ENCODE measurements at places on chromosomes 5 and 9.

DNA sequence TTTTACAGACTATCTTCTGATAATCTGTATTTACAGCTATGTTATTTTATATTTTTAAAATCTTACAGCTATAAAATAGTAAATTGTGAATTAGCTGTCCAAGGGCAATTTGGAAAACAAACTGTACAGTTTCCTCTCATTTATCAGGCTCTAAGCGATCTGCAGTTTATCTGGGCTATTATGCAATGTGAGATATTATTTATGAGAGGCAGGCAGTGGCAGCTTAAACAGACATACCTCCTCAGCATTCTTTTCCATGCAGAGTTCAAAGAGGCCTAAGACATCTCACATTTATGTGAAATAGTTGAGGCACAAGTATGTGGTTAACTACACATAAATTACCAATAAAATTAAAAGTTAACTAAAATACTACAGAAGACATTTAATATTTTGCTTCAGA is 10.2 kb downstream of the NIPSNAP3B start:
- DNase-seq: no peak

DNA sequence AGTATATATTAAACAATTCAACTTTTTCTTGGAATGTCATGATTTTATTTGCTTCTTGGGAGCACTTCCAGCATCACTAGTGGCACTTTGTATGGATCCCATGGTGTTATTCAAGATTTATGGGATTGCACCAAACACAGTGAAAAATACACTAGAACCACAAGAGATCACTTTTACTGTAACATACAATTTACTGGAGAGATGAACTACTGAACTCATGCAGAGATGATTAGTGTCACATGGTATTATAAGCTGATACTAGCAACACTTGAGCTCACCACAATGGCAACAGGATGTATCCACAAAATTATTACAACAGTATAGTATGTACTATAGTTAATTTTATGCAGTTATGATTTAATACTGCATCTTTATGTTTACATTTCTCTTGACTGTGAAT is 16.3 kb upstream of the SLC36A2 start:
- peak; percentile 78 for DNase-seq

DNA sequence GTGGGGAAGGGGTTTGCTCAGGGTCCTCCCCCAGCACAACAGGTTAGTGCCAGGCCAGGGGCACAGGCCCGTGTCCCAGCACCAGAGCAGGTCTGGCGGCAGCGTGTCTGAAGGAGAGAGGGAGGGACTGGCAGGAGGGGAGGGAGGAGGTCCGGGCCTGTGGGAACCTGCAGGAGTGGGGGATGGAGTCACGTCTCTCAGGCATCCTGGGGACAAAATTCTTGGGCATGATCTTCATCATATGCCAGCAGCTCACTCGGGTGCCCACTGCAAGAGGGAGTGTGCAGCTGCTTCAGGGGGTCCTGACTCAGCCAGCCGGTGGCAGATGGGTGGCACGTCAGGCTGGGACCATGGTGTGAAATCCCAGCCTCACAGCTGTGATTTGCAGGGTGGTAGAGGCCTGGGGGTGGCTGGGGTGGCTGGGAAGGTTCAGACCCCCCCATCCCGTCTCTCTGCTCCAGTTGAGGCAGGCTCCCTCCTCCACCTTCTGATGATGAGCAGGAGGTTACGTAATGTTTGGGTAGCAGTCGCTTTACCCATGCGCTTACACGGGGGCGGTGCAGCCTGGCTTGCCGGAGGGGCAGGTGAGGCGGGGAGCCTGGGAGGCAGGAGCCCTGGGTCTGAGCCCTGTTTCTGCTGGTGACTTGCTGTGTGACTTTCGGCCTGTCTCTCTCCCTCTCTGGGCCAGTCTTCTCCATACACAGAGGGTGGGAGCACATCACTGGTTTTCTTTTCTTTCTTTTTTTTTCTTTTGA is 40.5 kb downstream of the NCS1 start:
- no peak for DNase-seq

DNA sequence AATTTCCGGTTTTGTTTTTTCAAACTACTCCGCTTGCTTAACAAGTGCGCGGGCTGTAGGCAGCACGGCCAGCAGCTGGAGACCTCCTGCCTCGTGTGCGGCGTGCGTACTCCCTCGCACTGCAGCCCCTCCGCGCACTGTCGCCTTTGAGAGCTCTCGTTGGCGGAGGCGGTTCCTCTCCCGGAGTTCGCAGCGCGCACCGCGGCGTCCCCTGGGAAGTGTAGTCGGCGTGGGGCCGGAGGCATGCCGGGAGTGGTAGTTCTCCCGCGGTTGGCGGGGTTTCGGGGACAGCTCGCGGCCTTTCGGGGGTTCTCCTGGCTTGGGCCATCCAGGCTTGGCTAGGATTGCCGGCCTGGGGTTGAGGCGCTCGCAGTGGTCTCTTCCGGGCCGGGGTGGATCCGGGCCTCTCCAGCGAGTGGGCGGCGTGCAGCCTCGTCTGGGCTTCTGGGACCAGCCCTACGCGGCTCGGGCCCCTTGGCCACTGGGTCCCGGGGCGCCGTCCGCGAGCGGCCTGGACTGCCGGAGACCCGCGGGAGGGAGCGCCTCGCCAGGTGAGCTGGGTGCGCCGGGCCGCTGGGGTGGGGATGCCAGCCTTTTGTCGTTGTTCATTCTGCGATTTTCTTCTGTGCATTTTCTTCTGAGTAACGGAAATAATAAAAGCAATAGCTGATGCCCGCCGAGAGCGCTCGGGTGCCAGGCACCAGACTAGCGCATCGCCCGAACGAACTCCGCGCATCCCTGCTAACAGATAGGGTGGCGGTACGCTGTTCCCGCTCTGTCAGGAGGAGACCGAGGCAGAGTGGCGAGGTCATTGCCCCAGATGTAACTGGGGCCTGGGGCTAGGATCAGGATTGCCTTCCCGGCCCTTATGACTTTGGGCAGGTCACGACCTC is at the start of gene ZNF354C:
Gene ZNF354C, plus strand, starts transcription at position 258 of the 893 bp plus-strand sequence. CDS start 1,696 bp downstream, outside the sequence.
- no peak for DNase-seq

GRCh38 chr5:32445831-32446614 is 1.5 kb upstream of the ZFR start:
- DNase-seq: no peak

- DNase-seq: no peak
Observed at GRCh38 chr5:179268399-179268952, 76.8 kb downstream of the ADAMTS2 start.

- DNase-seq: no peak
Observed at GRCh38 chr9:128048663-128049062, 18.5 kb downstream of the NAIF1 start.

DNA sequence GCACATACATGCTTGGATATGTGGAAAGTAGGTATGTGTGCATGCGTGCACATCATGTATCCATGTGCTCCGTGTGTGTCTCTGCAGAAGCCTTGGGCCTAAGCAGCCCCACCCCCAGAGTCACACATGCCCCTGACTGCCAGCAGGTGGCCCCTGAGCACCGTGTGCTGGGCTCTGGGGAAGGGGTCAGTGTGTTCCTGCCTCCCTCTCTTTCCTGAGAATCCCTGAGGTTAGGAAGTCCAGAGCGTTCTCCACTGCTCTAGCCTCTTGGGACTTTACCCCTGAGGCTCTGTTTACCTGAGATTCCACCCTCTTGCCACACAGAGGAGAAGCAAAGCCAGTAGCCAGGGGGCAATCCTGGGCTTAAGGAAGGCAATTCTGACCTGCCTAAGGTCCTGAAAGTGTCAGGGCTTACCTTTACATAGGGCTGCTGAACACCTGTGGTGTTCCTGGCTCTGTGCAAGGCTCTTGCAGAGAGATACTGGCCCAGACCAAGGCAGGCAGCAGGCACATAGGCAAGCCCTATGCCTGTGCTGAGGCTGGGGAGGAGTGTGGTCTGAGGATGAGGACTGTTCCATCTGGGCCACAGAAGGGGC is 207.3 kb downstream of the TMEM38B start:
- DNase-seq: peak; percentile 64

GRCh38 chr5:153571162-153571561 is 80.7 kb downstream of the GRIA1 start:
- no peak for DNase-seq
